NCI-H510A (cell line): ENCODE measurements at places on chromosomes 7 and 10.

- no peak for DNase-seq
These were observed 298.4 kb downstream of the CCDC3 start for GRCh38 chr10:12703126-12703525.

DNA sequence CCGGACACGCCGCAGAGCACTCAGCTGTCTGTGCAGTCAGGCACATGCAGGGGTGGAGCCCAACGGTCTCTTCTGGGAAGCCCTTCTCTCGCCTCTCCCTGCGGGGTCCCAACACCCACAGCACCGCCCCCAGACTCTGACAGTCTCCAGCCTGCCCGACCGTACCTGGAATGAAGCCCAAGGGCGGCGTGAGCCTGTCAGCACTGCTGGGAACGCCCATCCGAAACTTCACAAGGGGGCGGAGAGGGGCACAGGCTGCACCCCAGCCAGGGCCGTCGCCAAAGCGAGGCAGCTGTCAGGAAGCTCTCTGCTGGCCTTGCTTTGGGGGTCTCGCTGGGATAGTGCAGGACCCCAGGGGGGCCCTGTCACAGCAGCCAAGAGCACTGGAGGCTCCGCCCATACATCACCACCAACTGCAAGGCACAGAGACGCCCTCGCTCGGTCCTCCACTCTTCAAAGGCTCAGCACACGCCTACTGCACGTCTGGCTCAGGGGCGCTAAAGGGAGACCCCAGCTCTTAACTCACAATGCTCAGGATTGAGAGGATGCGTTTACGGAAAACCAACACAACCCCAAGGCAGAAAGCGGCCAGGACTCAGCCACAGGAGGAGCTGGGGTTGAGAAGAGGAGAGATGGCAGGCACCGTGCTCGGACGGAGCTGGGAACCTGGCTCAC is 30.9 kb downstream of the MAD1L1 start:
- no peak for DNase-seq

GRCh38 chr10:98244586-98244985 is 23.4 kb downstream of the LOXL4 start:
- no peak for DNase-seq

DNA sequence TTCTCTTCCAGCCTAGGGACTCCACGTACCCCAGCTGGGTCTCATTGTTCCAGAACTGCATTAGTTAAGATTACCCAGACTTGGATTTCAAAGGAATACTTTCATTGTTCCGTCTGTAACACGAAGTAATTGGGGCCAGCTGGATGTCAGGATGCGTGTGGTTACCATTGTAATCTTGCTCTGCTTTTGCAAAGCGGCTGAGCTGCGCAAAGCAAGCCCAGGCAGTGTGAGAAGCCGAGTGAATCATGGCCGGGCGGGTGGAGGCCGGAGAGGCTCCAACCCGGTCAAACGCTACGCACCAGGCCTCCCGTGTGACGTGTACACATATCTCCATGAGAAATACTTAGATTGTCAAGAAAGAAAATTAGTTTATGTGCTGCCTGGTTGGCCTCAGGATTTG is 21.0 kb downstream of the LRRC17 start:
- no peak for DNase-seq

DNA sequence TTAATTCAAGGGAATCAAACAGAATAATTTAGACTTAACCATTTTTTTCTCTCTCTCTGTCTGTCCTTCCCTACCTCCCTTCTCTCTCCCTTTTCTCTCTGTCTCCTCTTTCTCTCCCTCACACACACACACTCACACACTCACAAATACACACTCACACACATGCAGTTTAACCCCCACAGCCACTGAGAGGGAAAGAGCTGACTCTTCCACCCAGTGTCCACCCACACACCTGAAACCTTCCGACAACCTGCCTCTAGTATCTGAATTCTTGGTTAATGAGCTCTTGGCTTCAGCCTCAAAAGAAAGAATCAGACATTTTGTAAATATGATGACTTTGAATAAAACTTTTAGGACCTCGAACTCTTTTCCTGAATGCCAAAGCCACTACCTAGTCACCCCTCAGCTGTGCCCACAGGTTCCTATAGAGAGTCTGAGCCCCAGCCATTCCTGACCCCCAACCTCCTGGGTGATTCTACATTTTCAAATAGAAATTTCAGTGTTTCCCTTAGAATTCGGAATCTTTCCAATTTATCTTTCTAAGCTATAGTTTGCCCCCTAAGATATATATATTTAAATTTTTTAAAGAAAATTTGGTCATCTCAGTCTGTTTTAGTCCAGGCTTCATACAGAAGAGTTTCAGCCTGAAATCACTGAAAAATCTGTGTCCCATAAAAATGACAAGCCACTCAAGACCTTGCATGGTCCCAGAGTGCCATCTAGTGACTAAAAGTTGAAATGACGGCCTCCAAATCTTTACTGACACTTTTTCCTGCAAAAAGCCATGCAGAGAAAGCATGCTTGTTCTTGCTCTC is 202.8 kb downstream of the IPMK start:
- no peak for DNase-seq

- DNase-seq, result no peak
These were observed 94.8 kb downstream of the CSTF2T start for GRCh38 chr10:51604579-51604978.

GRCh38 chr7:23306936-23307521 is 7.9 kb downstream of the MALSU1 start:
- no peak for DNase-seq

GRCh38 chr7:584122-584465 is 64.4 kb upstream of the PDGFA start:
- no peak for DNase-seq

GRCh38 chr7:1781369-1781768 is 111.3 kb downstream of the ELFN1 start:
- DNase-seq, result no peak

DNA sequence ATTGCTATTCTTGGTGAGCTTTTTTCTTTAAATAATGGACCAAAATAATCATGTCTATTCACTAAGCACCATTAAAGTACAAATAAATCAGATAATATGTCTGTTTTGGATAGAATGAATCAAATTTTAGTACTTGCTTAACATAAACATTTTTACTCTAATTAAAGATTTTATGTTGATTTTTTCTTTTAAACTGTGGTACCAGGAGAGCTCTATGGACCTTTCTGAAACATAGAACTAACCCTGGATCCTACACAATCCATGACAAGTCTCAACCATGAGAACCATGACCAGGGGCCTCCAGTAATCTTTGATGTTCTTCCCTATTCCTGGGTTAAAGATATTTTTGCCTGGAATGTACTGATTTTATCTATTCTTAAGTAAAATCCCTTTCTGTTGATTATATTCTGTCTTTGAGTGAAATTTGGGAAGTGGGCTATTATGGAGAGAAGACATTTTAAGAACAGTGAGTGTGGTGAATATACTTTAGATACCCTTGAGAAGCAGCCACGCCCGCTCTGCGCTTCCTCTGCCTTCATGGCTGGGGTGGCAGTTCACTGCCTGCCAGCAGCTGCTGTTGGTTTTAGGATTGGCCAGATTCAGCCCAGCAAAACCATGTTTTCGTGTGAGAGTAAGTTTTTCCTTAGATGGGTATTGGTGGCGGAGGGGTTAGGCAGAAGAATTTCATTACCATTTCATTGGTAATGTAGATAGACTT is 42.2 kb upstream of the BHLHA15 start:
- DNase-seq, result no peak

- DNase-seq, result no peak
These were observed 1245.7 kb upstream of the SORCS1 start for GRCh38 chr10:108410236-108410635.

GRCh38 chr10:51527522-51528219 is 171.7 kb downstream of the CSTF2T start:
- no peak for DNase-seq

GRCh38 chr7:31192986-31193385 is 140.9 kb downstream of the ADCYAP1R1 start:
- DNase-seq, result peak; percentile 63

GRCh38 chr10:118251791-118252190 is 90.3 kb downstream of the FAM204A start:
- DNase-seq, result no peak

GRCh38 chr7:65840446-65840845 is 32.4 kb upstream of the VKORC1L1 start:
- no peak for DNase-seq

- DNase-seq, result peak; percentile 64
These were observed at the start of gene SNCG for GRCh38 chr10:86958116-86958900. Gene SNCG, plus strand, starts transcription at chr10:86958599. Its CDS starts 99 bp downstream, at chr10:86958698.

DNA sequence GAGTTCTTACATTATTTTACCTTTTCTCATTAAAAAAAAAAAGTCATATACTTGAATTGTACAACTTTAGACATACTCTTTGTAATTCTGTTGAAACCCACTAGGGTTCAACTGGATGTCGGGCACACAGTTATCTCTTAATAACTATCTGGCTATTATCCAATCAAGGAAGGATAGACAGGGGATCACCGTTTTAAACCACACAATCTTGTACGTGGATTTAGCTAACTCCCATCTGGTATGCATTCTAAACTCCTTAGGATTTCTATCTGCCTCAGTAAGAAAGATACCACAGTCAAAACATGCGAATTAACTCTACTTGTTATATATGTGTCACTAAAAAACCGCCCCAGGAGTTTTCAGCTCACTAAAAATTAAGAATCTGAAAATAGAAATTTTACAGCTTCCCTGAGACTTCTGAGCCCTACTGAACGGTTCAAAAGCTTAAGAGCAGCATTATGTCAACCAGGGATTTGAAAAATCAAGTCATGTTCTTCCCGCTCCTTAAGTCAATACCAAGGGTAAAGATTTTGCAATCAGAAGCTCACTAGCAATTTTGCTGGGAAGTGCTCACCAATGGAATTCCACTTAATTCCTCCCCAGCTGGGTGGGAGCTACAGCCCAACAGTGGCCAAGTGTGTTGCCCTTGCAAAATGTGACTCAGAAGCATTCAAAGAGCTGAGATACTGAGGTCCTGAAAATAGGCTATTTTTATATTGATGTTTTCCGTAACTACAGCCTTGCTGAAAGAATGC is 267.0 kb downstream of the FRMD4A start:
- DNase-seq, result no peak

DNA sequence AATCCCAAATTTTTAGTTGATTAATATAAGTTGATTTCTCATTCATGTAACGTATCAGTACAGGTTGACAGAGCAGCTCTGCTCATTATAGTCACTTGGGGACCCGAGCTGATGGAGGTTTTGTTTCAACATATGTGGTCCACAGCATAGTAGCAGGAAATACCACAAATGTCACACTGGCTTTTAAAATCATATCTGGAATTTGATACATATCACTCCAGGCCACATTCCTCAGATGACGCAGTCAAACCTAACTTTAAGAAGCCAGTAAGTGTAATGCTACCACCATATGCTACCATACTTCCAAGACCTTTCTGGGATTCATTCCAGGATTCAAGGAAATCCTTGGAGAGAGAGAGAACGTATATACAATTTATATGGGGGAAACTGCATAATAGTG is 156.3 kb downstream of the PHF14 start:
- no peak for DNase-seq

DNA sequence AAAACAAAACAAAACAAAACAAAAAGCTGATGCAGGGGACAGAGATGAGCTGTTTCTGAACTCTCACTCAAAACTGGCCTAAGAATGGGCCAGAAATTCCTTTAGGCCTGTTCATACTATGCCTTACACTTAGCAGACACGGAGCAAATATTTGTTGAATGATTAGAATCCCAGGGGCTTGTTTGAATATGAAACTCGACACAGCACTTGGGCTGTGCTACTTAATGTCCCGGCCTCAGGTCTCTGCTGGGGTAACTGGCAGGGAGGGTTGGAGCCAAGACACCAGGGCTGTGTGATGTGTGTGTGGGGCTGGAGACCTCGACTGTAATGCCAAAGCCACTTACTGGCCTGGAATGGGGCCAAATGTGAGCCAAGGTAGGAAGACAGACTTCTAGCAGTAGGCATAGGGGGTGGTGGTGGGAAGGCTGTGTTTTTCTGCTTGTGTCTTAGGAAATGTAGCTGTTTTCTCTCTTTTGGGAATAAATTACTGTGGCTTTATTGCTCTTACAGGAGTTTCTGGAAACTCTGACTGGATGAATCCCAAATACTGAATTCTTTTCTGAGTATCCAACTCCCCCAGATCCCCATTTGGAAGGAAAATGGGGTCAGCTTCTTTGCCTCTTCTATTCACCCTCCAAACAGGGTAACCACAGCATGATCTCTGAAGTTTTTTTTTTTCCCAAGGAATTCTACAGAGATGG is 66.7 kb downstream of the EMX2 start:
- no peak for DNase-seq

DNA sequence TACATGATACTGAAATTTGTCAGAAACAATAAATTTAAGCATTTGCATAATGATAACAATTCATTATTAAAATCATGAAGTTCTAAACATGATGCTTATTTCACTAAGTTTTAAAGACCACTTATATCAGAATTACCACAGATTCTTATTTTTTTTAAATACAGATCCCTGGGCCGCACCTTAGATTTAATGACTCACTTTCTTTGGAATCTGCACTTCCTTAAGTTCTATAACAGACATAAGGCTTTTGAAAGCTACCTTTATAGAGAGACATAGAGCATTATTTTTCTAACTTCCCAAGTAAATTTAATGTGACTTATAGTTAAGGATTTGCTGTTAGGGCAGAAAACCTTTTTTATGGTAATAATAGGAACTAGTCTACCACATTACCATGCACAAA is 214.9 kb downstream of the IPMK start:
- no peak for DNase-seq

- DNase-seq, result no peak
These were observed 20.3 kb upstream of the DNA2 start for GRCh38 chr10:68492118-68492517.

DNA sequence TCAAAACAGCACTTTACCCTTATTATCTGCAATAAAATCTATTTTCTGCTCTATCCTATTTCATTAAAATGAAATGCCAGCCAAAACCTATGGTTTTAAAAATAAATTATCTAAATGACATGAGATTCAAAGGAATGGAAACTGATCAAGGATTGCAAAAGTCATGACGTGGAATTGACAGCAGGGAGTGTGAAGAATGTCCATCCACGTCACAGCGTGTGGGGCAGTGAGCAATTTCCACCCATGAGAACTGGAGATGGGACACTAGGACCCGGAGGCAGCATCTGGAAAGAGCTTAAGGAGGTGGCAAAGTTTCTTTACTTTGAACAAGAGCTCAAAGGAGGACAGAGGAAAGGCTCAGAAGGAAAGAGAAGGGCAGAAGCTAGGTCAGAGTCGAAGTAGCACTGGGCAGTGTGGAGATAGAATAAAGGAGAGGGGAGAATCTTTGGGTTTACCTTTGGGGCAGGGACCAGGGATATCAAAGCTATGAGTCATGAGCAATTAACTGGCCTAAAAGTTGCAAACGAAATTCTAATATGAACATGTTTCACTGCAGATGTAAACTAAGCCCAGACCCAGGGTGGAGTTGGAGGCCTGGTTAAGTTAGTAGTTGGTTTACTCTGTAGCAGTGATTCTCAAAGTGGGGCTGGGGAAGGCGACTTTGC is 24.9 kb upstream of the STK17A start:
- DNase-seq, result no peak

- no peak for DNase-seq
These were observed 86.4 kb upstream of the KIF5B start for GRCh38 chr10:32142646-32143045.

GRCh38 chr10:85971494-85971893 is 395.1 kb downstream of the GRID1 start:
- no peak for DNase-seq

GRCh38 chr7:92973974-92974373 is 137.6 kb upstream of the CDK6 start:
- DNase-seq, result no peak

- no peak for DNase-seq
These were observed 50.7 kb downstream of the PDGFA start for GRCh38 chr7:468681-469562.
